Right lung (tissue), 10 donors: ENCODE measurements at places on chromosomes 2 and 18. TPM values are rescaled to one million over a fixed set of nuclear protein-coding genes. Genes with fewer than 3 reads are reported as not detected.

DNA sequence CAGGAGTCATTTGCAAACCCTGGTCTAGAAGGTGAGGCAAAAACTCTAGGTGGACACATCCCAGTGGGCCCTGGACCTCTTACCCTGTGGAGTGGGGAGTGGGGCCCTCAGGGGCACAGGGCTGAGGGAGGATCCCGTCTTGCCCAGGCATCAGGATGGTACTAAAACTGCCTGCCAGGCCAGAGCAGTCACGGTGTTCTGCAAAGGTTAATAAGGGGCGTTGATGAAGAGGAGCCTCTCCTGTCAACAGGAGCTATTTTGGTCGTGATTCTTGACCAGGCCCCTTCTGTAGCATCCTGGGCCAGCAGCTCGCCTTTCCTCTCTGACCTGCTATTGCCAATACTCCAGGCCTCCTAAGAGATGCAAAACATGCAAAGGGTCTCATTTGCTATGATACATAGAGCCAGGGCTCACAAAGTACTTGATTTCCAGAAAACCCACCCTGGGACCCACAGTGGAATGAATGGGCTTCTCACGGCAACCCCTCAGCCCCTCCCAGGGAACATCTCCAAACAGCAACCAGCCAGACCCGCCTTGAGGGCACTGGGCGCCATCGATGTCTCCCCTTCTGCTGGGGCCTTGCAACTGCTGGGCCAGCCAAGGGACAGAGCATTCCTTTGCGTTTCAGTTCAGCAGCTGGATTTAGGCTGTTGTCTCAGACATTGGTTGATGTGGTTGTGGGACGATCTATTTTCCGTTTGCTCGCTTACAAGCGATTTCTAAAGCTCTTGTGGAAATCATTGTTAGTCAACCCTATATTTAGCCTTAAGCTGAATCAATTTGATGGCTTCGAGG is 111.1 kb downstream of the PDCL3 start:
- peak; percentile 53 for DNase-seq

GRCh38 chr2:118177884-118178283 is 89.6 kb downstream of the INSIG2 start:
- DNase-seq = no peak

- DNase-seq = no peak
Measured at GRCh38 chr2:120315367-120316033, 30.4 kb upstream of the INHBB start.

DNA sequence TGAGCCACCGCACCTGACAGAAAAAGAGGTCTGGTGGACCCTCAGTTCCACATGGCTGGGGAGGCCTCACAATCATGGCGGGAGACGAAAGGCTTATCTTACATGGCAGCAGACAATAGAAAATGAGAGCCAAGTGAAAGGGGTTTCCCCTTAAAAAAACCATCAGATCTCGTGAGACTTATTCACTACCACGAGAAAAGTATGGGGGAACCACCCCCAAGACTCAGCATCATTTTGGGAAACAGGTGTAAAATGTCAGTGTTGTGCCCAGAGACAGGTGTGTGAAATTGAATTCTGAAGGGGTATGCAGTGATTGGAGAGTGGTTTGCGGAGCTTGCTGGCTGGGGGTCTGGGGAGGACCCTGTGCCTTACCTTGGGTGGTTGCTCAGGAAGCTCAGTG is 4.6 kb upstream of the D2HGDH start:
- no peak for DNase-seq

DNA sequence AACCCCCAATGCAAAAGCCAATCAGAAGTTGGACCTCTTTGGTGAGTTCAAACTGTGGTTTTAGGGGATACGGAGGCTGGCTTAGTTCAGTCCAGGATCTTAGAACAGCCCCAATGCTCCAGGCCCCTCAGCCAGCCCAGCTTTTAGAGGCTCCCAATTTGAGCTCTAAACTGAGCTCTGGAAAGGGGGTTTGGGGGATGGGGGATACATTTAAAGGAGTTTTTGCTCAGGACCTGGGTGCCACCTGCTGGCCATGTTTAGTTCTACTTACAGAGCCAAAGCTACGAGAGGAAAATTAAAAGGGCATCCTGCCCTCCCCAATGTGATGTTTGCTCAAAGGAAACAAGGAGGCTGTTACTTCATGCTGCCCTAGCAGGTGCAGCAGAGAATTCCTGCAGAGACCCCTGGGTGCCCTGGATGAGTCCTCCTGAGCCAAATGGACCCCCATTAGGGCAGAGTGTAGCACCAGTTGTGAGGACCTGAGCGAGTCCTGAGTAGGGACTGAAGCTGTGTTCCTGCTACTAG is 15.9 kb upstream of the TMEM214 start:
- DNase-seq = no peak

DNA sequence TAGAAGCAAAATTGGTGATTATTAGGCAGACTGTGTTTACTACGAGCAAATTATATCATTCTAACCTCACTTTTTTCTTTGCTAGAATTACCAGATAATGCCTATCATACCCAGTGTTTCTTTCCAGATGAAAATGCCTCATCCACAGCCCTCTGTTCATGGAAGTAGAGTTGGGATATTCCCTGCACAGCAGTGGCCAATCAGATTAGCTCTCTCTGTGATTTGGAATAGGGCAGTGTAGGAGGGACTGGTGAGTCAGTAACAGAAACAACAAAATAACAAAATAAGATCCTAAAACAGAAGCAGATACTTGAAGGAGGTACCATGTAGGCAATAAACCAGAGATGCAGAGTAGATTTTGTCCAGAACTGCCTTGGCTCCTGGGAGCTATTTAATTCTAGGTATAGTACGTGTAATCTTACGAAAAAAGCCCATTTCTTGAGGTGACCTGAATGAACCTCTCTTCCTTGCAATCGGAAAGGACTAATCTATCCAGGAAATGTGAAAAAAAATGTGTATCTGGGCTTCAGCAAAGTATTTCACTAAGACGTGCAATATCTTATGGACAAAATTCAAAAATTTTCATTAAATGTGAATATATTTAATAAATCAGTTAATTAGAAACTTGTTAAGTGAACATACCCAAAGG is 18.4 kb upstream of the TMEM17 start:
- no peak for DNase-seq

DNA sequence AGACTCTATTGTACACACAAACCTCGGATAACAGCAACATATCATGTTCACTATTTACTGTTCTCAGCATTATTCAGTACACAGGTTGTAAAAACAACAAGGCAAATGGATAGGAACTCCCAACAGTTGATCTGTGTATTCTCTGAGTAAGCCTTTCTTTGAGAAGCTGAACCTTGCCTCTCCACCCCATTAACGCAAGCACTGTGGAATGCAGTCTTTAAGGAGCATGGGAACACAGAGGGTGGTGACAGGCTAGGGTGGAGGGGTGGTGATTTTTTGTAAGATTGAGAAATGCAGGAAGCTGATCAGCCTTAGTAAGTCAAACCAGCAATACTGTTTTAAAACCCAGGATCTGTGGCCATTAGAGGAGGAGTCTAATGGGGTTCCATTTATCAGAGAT is 19.6 kb upstream of the SERPINB11 start:
- peak; percentile 16 for DNase-seq

- DNase-seq = no peak
Measured at GRCh38 chr2:24115057-24115456, 8.1 kb downstream of the PFN4 start.

DQX1 gene
- polyA plus RNA-seq = 0.17 TPM

EVA1A gene
- polyA plus RNA-seq = 25.2 TPM

DTNA gene
- 10.9 TPM for polyA plus RNA-seq
